ENCODE measurements at places on chromosomes 12 and 14.

DNA sequence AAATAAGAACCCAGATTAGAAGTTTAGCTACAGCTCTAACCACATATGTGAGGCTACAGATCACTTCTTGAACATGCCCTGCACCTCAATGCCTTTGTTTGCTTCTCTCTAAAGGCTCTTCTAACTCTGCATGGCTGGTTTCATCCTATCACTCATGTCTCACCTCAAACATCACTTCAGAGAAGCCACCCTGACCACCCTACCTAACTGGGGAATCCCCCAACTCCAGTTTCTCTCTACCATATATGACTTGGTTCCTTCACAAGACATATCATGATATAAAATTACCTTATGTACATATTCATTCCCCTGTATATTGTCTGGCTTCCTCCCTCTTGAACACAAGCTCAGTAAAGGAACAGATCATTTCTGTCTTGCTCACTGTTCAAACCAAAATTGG lies 250.2 kb upstream of the GRIP1 start:
- no peak for DNase-seq

DNA sequence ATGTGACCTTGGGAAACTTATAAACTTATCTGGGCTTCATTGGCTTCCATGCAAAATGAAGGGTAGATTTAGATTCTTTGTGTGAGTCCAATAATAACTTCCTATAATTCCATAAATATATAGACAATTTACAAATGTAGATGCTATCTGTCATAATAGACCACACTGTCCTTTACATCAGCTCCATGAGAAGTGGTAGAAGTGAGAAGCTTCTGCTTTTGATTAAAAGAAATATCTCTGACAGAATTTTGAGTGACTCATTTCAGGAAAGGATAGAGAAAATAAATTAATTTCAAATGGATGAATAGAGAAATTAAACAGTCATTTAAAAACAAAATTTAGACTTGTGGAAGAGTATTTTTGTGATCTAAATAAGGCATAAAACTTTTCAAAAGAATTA lies 329.7 kb upstream of the ATP2B1 start:
- no peak for DNase-seq

DNA sequence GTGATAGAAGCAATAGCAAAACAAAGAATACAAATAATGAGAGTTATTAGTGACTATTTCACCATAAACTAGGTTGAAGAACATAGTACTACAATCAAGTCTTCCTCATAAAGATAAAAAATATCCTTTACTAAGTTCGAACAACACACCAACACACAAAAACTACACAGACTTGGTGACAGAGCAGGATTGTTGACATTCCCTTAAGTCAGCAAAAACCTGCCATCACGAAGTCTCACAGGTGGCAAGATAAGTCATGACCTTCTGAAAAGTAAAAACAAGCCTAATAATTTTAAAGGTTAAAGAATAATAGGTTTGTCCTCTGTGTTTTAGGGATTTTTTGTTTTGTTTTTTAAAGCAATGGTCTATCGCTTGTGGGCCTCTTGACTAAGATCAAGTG lies 173.0 kb downstream of the SEC23A start:
- DNase-seq = no peak

DNA sequence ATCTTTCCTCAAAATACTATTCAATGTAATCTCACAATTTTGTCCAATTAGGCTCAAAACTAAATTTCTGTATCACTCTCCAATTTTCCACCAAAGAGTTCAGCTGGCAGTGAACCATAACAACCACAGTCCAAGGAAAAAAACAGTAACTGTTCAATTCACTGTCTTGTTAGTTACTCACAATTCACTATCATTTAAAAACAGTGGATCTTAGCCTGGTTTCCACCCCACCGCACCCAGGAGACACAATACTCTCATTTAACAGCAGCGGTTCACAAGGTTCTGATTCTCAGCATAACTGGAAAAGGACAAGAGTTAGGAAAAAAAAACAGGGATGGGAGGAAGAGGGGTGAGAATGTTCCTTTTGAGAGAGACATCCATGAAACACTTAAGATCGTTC lies 40.5 kb downstream of the MED13L start:
- no peak for DNase-seq

- no peak for DNase-seq
These were observed 28.6 kb downstream of the AACS start for GRCh38 chr12:125093681-125094330.

Data from tibial artery (tissue), 4 donors.